ENCODE measurements at places on chromosomes 12 and 14.

DNA sequence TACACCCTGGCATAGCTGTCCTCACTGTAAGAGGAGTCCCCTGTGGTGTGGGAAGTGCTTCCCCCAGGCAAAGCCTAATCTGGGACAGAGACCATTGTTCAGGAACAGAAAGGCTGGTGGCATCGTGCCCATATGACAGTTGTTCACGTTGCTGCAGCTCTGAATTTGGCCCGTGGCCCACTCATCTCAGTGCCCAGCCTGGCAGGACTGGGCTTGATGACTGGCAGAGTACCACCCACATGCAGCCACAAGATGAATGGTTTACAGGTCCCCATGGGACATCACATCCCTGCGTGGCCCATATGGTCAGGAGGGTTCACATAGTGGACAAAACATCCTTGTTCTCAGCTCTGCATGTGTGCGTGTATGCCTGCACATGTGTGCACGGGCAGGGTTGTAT, 17.5 kb downstream of the IQSEC3 start:
- DNase-seq: no peak

- no peak for DNase-seq
These were observed 30.1 kb upstream of the MAP1LC3B2 start for GRCh38 chr12:116529048-116529447.

DNA sequence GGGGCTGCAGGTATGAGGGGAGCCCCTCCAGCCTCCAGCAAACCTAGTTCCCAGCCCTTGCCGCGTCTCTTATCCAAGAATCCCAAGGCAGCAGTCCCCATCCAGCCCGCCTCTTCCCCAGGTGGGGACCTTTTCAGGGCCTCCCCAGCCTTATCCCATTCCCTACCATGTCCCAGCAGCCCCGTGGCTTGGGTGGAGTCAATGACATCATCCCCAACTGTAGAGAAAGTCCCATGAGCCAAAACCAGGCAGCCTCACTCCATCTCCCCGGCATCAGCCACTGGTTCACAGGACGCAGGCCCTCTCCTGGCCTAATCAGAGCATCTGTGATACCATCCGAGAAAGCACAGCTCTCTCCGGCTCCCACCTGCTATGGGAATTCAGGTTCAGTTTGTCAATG, 131.0 kb downstream of the NCOR2 start:
- DNase-seq: no peak

GRCh38 chr12:109277899-109278762, 31.0 kb downstream of the FOXN4 start:
- DNase-seq: peak; percentile 13

DNA sequence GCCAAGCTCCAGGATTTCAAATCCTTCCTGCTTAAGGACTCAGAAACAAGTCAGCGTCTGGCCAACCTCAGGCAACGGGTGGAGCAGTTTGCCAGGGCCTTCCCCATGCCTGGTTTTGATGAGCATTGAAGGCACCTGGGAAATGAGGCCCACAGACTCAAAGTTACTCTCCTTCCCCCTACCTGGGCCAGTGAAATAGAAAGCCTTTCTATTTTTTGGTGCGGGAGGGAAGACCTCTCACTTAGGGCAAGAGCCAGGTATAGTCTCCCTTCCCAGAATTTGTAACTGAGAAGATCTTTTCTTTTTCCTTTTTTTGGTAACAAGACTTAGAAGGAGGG, 4.7 kb downstream of the SHMT2 start:
- no peak for DNase-seq

DNA sequence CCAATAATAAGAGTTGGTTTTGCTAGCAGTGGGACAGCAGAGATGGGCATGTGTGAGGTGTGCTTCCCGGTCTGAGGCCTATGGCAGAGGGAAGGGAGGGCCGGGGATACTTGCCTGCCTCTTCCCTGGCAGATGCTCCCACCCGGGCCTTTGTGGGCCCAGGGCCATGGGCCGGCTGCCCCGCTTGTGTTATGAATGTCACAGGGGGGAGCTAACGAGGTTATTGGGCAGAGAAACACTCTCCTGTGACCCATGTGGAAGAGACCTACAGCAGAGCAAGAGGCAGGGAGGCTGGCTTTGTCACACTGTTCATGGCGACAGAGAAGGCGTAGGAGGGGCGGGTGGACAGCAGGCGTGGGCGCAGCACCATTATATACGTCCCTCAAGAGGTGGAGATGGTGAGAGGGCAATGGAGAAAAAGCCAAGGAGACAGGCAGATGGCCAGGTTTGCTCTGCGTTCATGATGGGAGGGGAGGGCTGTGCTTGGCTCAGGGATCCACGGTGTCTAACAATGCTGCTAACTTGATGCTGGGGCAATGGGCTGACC, 13.3 kb downstream of the CCND2 start:
- no peak for DNase-seq

DNA sequence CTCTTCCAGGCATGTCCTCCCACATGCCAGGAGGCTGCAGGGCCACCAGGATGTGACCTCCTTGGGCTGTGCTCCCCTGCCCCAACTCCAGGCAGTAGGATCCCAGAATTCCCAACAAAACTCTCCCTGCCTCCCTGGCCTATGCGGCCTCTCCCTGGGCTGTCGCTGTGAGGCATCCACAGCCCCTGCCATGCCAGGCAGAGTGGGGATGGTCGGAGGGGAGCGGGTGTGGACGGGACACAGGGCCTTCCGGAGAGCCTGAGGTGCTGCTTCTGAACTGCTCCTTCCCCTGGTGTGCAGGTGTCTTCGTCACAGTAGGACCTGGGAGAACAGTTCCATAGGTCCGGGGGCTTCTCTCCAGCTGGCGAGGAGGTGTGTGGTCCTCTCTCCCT, 18.3 kb downstream of the GPR132 start:
- no peak for DNase-seq

GRCh38 chr14:92503756-92504491, 9.7 kb upstream of the RIN3 start:
- DNase-seq: no peak

DNA sequence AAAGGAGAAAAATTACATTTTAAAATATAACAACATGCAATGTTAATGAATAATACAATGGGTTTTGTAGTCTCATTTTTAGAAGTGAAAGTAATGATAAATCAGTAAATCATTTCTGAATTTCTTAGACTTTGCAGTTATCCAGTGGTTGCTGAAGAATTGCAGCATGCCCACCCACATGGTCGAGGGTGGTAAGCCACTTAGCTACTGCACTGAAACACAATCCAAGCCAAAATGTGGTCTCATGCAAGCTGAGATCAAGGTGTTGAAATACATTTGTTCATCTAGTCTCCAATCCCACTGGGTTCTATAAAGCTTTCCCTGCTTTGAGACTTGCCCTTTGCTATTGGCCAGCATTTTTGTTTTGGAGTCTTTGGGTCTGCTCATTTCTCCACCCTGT, 247.9 kb downstream of the NELL2 start:
- no peak for DNase-seq
